ENCODE measurements at places on chromosomes 1 and 21.

DNA sequence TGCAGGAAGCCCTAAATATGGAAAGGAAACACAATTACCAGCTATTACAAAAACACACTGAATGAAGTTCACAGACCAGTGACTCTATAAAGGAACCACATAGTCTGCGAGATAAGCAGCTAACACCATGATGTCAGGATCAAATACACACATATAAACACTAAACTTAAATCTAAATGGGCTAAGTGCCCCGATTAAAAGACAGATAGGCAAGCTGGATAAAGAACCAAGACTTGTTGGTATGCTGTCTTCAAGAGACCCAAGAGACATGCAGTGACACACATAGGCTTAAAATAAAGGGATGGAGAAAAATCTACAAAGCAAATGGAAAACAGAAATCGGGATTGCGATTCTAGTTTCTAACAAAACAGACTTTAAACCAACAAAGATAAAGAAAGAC is 121.9 kb downstream of the SLC5A9 start:
- no peak for DNase-seq

- no peak for DNase-seq
Observed at GRCh38 chr1:202649553-202650392, 60.5 kb downstream of the SYT2 start.

DNA sequence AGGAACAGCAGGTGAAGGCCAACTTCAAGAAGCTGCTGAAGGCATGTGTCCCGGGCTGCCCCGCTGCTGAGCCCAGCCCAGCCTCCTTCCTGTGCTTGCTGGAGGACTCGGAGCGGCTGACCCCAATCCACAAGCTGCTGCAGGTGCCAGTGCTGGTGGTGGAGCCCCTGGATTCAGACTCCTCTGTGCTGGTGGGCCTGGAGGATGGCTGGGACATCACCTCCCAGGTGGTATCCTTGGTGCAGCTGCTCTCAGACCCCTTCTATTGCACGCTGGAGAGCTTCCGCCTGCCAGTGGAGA is 20.1 kb upstream of the NPPB start:
- DNase-seq = no peak

GRCh38 chr1:157448636-157449035 is 103.7 kb downstream of the FCRL5 start:
- DNase-seq = no peak

DNA sequence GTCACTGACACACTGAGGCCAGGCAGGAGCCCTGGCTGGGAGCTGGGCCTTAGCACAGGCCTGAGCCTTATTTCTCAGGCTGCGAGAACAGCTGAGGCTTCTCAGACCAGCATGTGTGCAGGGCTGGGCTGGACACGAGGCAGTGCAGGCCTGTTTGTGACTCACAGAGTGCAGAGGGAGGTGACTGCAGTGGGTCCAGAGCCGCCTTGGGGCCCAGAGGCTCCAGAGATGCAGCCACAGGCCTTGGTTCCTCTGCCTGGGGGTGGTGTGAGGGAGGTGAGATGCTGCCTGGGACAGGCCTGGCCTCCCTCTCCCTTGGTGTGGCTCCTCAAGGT is 61.2 kb upstream of the ETV3 start:
- no peak for DNase-seq

- DNase-seq = no peak
Observed at GRCh38 chr1:59445040-59445439, 148.1 kb downstream of the FGGY start.

- DNase-seq = no peak
Observed at GRCh38 chr1:164969253-164969652, 387.3 kb downstream of the LMX1A start.

GRCh38 chr1:9580942-9581341 is 7.8 kb upstream of the TMEM201 start:
- no peak for DNase-seq

GRCh38 chr21:17032141-17032655 is 480.6 kb upstream of the CXADR start:
- no peak for DNase-seq

DNA sequence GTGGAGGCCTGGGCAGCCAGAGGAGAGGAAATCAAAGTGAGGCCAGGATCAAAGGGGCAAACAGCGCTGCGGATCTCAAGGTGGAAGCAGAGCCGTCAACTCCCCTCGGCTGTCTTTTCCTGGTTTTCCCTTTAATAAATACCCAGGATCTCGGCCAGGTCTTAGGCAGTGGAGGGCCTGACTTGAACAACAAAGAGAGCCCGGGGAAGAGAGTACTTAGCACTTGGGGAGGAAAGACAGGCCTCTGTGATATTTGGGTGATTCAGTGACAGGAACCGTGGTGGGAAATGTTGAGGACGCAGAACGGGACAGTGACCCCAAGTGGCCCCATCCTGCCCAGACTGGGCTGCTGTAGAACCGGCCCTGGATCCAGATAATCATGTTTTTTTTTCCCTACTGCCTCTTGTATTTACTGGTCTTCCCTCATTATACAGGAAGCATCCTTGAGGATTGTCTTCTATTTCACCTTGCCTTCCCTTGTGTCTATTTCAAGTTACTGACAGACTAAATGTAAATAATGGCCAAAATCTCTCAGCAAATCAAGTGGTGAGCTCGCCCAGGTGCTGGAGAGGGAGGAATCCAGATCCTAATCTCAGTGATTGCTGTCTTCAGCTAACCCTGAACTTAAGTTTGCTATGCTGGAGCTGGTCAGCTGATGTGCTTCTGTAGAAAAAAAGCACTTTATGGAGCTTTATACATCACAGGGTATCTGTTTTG is 2.8 kb upstream of the MIXL1 start:
- DNase-seq = no peak

DNA sequence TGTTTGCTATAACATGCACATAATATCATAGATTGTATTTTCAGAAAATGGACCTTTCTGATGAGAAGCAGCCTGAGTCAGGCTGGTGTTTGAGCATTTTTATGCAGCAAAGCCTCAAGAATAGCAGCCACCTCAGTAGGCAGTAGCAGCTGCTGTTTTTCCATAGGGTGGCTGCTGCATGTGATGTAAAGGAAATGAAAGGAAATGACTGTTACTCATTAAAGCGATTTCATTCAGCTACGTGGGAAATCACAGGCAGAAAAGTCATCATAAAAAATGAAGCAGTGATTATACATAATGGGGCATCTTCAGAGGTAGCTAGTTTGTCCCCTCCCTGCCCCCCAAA is 110.4 kb downstream of the PATJ start:
- no peak for DNase-seq

DNA sequence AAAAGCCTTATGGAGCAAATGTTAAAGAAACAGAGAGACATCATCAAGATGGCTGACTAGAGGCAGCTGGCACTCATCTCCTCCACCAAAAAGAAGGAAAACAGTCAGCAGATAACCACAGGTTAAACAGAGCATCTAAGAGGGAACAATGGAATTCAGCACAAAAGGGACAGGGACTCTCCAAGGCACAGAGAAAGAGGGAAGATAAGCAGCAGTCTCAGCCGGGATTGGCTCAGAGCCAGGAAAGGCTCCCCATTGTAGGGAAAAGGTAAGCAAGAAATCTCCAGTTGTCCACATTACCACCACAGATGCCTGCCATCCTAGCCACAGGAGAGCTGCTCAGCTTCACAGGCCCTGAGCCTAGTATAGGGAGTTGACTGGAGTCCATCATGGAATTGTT is 605.5 kb downstream of the SMYD3 start:
- DNase-seq = no peak

- no peak for DNase-seq
Observed at GRCh38 chr1:84479998-84480397, 932 bp downstream of the RPF1 start.

DNA sequence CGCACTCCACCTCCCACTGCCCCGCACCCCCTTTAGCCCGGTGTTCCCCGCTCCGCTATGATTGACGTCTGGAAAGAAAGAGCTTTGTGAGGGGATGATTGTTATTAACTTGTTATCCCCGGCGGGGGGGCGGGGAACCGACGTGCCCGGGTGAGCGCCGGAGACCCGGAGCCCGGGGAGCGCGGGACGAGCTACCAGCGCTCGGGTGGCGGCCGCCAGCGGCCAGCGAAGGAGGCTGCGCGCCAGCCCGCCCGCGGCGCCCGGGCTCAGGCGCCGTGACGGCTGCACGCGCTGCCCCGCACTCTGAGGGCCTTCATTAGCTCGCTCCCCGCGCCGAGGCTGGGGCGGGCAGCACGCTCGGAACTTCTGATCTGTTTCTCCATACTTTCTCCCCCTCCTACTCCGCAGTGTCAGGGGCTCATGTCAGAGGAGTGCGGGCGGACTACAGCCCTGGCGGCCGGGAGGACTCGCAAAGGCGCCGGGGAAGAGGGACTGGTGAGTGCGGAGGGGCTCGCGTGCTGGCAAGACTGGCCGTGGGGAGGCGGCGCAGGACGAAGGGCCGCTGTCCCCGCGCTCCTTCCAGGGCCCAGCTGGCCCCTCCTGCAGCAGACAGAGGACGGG is 2.1 kb downstream of the LHX8 start:
- peak; percentile 42 for DNase-seq

DNA sequence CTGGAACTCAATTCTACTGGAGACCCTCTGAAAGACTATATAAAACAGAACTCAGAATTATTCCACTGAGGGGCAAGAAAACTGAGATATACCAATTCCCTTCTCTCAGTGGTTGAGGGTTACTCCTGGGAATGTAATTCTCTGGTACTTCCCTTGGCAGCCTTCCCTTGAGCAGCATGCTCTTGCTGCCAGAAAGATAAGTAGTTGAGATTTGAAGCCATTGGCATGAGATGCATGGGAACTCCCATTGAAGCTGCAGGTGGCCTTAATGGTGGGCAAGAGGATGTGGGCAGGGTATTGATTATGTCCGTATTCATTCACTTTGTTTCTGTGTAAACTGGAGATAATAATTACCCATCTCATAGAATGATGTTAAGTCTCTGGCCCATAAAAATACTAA is 28.6 kb upstream of the C1orf185 start:
- no peak for DNase-seq

- no peak for DNase-seq
Observed at GRCh38 chr1:64030411-64030810, 173.0 kb upstream of the UBE2U start.

DNA sequence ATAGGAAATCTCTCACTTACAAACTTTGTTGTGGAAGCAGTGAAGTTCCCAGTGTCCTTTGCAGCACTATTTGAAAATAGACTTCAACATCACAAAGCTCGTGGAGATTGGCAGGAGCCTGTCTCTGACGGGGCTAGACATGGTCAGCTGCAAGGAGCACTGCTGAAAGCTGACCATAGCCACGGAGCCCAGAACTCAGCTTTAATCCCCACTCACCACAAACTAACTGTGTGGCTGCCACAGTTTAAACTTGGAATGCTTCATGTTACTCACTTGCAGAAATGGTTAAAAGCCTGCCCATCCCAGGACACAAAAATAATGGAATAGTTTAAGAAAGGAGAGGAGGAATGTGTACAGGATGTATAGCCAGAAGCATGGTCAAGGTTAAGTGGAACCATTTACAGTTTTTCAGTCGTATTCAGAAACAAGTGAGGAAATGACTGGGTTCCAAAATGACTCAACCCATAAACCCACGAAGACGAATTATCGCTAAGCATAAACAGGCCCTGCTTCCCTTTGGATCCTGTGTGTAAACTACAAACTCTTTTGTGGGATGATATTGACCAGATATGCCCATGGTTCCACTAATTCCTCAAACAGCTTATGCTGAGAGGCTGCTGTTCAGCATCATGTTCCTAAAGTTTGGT is 18.2 kb downstream of the DNALI1 start:
- no peak for DNase-seq

- no peak for DNase-seq
Observed at GRCh38 chr21:36926989-36927718, 39.3 kb downstream of the HLCS start.

DNA sequence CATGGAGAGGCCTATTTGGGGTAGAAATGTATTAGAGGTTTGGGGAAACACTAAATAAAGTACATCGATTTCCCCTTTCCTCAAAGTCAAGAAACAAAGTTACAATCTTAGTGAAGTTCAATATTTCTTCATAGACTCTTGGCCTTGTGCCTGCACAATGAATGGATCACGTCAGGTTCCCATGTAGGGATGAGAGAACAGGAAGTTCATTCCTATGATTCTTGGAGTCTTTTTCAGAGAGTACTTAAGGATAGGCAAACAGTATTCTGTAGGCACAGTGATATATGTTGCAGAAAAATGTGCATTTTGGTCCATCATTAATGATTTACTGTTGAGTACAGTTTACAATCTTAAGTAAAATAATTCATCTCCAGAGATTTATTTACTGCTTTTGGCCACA is 275.5 kb downstream of the RGS7 start:
- DNase-seq = no peak

- no peak for DNase-seq
Observed at GRCh38 chr1:115067161-115067859, 22.0 kb downstream of the TSPAN2 start.

- DNase-seq = no peak
Observed at GRCh38 chr1:55374216-55374615, 159.1 kb upstream of the USP24 start.

DNA sequence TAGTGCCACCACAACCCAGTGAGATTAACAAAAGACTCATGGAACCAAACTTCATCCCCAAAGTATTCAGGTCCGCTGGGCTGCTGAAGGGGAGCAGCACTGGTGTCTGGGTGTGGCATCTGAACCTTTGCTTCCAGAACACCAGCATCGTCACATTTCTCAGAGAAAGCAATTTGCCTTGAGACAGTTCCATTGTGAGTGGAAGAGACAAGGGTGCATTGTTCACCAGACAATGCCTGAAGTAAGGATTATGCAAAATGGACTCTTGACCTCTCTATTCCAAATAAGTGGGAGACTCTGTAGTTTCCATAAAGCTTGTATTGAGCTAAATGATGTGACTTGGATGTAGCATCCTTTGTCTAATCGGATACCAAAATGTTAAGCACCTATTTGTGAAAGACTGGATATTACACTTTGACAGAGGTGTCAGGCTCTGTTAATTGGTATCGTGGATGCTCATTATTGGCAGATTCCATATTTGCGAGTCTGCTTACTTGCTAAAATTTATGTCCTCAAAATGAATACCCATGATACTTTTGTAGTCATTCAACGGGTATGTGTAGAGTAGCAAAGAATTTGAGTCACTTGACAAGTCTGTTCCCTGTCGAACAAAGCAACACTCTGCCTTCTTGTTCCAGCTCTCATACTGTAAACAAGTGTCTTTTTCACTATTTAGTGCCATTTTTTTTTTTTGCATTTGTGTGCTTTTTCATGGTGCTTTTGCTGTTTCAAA is 75.6 kb downstream of the MRPS6 start:
- DNase-seq = no peak

Measured in NCI-H2081 treated with DMSO at 0.1 percent for 48 hours (cell line).